ENCODE measurements at places on chromosomes 1 and 21. TPM values are rescaled to one million over a fixed set of nuclear protein-coding genes. Genes with fewer than 3 reads are reported as not detected.

The IGSF21 gene
- 3.2 TPM for total RNA-seq

The ERICH3 gene
- 0.49 TPM for total RNA-seq

DNA sequence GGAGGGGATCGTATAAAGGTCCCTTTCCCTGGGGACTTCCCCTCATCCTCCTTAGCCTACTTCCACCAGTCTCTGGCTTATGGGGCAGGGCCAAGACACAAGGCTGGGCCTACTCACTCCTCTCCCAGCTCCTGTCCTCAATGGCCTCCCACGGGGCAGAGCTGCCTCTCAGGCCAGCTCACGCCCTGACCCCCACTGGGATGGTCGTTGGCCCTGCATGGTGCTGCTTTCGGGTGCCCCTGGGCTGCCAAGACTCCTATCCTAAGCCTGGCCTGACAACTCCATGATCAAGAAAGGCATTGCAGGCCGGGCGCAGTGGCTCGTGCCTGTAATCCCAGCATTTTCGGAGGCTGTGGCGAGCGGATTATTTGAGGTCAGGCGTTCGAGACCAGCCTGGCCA is 6.2 kb downstream of the CPLANE2 start:
- no peak for DNase-seq

GRCh38 chr1:83017276-83017675 is 981.7 kb downstream of the TTLL7 start:
- DNase-seq = no peak

GRCh38 chr1:163604896-163605295 is 283.1 kb downstream of the NUF2 start:
- DNase-seq = no peak

- no peak for DNase-seq
These were observed 11.9 kb downstream of the DYRK3 start for GRCh38 chr1:206647224-206647623.

DNA sequence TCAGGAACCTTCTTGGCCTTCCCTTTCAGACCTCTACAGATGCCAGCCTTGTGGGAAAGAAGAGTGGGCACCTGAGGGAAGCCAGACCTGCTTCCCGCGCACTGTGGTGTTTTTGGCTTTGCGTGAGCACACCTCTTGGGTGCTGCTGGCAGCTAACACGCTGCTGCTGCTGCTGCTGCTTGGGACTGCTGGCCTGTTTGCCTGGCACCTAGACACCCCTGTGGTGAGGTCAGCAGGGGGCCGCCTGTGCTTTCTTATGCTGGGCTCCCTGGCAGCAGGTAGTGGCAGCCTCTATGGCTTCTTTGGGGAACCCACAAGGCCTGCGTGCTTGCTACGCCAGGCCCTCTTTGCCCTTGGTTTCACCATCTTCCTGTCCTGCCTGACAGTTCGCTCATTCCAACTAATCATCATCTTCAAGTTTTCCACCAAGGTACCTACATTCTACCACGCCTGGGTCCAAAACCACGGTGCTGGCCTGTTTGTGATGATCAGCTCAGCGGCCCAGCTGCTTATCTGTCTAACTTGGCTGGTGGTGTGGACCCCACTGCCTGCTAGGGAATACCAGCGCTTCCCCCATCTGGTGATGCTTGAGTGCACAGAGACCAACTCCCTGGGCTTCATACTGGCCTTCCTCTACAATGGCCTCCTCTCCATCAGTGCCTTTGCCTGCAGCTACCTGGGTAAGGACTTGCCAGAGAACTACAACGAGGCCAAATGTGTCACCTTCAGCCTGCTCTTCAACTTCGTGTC is 995 bp upstream of the ZBTB48 start:
- DNase-seq = no peak

GRCh38 chr1:29531596-29531995 is 295.3 kb downstream of the PTPRU start:
- no peak for DNase-seq
